ENCODE measurements at places on chromosomes 3 and 15.

GRCh38 chr3:17195856-17196604, 311.3 kb downstream of the PLCL2 start:
- DNase-seq = no peak

GRCh38 chr15:22930782-22931484, 49.2 kb downstream of the CYFIP1 start:
- DNase-seq = no peak

GRCh38 chr3:16904423-16905417, 20.0 kb downstream of the PLCL2 start:
- DNase-seq = no peak

- DNase-seq = no peak
Measured at GRCh38 chr3:133881492-133881891, 14.2 kb downstream of the RAB6B start.

DNA sequence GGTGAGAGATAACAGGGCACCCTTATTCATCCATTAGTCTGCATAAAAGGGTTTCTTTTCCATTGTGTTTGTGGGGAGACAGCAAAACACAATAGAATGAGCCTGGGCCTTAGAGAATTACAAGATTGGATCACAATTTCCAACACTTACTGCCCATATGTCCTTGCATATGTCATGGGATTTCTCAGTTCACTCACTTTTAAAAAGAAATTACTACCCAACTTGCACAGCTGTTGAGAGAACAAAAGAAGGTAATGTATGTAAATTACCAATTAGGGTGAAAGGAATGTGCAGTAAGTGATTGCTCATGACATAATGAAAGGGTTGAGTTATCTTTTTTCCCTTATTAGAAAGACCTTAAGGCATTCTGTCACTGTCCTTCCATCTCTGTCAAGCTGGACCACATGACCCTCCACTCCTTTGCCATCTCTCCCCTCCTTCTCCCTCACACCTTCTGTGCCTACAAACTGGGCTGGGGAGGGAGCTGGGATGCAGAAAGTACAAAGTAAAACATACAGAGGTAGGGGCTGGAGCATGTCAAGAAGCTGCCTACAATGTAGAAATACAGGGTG, 244.2 kb downstream of the ZMAT3 start:
- no peak for DNase-seq

- DNase-seq = no peak
Measured at GRCh38 chr3:147705651-147706051, 296.5 kb downstream of the ZIC1 start.

- no peak for DNase-seq
Measured at GRCh38 chr3:170307671-170308405, 49.7 kb upstream of the SKIL start.

GRCh38 chr3:79672075-79672474, 95.7 kb downstream of the ROBO1 start:
- no peak for DNase-seq

DNA sequence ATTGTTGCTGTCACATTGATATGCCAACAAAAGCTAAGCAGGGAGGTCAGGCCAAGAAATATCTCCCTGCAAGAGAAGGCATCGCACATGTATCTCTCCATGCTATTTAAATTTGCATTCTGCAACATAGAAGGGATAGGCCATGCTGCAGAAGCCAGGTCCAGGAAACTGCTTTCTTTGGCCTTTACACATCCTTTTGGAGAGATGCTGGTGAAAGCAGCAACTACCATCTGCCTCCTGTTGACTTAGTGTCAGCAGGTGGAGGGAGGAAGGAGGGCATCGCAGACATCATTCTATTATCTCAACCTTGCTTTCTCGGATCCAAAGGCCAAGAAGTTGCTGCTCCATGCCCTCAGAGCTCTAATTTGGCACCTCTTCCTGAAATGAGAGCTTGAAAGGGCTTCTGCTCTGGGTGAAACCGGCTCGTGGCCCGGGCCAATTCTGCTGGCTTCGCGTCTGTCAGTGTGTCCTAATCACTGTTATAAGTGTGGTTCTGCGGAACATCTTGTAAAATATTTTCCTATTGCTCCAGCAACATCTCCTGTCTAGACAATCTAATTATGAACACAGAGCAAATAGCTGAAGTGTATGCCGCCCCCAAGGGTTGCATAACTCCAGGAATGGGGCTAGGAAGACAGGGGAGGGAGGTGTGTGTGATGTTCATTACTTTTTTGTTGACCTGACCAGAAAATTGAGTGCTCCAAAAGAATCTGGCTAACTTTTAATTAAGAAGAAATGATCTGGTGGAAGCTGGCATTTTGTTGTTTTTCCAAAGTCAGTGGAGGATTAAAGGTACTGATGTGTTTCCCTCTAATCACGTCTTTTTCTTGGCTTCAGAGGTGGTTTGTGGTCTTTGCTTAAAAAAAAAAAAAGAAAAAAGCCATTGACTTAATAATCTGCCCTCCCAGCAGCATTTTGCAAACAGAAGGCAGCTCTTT, 89.1 kb downstream of the TPRG1 start:
- no peak for DNase-seq

DNA sequence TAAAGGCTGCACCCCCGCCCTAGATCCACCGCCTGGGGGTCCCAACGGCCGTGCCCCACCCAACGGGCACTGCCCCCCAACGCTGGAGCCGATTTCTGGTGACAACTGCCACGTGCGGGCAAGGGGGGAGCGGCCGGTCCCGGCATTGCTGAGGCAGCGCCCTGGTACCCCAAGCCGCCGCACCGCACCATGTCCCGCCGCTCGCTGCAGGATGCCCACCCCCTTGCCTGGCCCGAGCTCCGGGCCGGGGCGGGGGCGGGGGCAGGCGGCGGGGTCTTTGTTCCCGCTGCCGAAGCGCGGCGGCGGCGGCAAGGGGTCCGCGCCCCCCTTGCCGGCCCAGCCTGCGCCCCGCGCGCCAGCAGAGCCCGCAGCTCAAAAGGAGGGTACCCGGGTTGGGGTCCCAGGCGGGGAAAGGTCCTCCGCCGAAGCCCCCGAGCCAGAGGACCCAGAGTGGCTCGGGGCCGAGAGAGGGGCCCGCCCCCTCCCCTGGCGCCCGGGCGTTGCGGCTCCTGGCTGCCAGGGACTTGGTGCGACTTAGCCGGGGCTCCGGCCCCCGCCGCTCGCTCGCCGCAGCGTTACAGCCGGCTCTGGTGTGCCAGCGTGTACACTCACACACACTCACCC, 678 bp downstream of the SEMA7A start:
- no peak for DNase-seq

- no peak for DNase-seq
Measured at GRCh38 chr3:42188376-42188775, 77.6 kb downstream of the CCK start.

GRCh38 chr3:76456322-76456721, 583.6 kb upstream of the ROBO2 start:
- DNase-seq = no peak

GRCh38 chr3:11904157-11904556, 57.5 kb upstream of the TAMM41 start:
- no peak for DNase-seq

GRCh38 chr15:79332824-79333510, 22.1 kb downstream of the TMED3 start:
- no peak for DNase-seq

DNA sequence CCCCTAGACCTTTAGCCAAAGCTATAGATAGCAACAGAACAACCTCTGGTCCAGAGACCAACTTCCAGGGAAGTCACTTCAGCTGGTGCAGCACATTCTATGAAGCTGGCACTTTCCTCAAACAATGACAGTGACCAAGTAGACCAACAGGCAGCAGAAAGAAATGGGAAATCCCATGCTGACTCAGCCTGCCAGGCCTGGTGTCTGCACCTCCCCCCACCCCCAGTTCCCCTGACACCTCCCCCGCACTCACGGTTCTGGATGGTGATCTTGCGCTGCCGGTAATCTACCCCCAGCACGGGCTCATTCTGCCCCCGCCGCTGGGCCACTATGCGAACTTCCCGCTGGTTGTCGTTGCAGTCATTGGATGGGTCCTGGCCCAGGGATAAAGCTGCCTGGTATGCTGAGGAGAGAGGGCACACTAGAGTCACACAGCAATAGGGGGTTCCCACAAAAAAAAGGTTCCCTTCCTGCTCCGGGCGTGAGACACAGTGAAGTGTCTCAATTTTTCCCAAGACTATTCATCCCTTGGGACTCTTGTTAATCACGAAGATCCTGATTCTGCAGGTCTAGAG, 17.0 kb downstream of the ILDR1 start:
- DNase-seq = no peak

DNA sequence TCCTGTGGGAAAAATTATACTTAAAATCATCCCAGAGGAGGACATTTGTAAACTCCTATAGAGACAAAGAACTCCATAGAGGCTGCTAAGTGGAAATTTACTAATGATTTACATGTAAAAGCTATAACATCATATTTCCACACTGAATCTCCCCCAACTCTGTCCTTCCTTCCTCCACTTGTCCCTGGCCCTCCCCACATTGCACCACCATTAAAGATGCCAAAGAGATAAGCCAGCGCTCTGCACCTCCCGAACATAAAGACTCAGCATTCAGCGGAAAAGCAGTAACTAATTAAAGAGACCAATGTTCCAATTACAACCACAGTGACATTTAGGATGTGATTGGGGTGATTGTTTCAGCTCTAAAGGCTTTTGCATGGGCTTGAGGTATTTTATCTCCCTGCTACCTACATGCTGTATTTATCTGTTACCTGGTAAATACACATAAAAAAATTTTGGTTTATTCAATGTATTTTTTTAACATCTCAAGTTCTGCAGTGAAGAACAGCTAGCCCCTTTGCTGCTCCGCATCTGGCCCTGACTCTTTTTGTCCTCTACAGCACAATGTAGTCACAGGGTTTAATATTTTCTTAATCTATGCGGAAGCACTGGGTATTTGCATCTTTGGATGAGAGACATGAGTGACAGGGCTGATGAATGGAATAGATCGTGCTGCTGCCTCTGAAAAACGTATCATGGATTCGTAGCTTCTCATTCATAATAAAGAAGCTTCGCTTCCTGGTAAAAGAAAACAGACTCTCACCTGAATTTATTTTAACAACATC, 35.3 kb upstream of the B3GNT5 start:
- DNase-seq = no peak

DNA sequence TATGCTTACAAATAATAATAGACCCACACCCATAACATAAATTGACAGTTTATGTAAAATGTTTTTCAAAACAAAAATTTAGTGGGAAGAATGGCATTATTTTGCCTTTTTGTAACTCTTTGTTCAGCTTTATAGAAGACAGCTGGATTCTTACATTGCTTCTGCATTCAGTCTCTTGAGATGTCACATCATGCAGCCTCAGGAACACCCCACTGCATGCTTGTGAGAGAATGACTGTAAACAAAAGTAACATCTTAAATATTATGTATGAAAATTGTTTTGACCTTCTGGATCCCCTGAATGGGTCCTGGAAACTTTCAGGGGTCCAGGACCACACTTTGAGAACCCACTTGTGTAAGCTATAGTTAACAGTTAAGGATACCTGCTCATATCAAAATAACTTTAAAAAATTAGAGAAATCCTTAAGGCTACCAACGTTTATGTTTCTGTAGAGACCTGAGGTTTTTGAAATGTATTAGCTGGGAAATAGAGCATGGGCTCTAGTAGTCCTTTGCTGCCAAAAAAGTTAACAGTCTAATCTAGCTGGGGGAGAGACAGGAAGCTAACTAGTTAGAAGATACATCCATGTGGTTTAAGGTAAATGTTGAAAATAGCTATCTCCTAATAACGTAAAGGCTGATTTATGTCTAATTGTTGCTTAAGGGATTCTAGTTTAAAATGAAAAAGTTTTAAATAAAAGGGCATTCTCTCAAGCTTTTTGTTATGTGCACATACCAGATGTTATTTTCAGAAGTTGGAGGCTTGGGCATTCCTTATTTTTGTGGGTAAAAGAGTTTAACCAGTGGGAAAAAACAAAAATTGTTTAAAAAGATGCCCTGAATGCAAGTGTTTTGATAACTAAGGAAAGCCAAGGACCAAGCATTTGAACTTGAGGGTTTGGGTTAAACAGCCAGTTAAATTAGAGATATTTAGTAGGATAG, 3.8 kb downstream of the USP3 start:
- DNase-seq = no peak

- DNase-seq = no peak
Measured at GRCh38 chr3:197300361-197300760, 1.9 kb upstream of the DLG1 start.

- no peak for DNase-seq
Measured at GRCh38 chr3:129598000-129598381, 8.5 kb downstream of the PLXND1 start.

DNA sequence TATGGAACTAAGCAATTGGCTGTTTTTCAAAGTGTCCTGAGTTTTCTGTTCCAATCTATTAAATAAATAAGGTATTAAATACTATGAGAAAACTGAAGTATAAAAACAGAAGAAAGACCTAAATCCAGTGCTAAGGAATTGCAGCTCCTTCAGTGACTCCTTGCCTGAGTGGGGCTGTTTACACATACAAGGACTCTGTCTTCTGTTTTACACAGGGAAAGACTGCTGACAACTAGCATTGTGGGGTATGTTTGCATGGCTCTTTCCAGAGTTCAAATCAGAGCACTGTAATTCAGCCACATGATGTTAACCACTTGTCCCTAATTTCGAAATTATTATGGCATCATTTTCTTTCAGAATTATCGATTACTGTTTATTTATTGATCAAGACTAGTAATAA, 31.3 kb upstream of the MEIS2 start:
- DNase-seq = no peak

DNA sequence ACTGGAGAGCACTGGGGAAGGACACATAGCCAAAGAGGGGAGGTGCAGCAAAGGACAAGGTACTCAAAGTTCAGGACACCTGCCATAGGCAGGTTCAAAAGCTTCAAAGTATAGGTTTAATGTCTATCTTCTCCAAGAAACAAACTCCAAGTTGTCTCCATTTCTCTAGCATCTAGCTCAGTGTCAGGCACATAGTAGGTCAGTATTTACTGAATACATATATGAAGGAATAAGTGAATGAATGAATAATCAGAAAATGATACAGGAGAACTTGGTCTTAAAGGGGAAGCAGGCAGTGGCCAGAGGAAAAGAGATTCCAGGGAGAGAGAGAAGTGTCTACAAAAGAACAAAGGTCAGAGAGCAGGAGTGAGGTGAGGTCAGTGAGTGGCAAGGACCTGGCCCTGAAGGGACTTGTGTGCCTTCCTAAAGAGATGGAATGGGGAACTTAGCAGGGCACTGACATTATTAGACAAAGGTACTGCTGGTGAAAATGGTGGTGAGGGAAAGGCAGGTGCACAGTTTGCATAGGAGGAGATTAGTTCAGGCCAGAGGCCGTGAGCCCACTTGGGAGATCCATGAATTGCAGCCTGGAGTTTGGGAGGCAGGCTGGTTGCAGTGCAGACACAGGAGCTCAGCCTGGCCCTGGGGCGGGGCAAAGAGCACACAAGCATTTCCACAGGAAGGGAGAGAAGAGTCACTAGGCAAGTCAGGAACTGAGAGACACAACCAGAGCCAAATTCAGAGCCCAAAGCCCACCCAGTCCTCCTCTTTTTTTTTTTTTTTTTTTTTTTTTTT, 21.4 kb downstream of the TBC1D2B start:
- DNase-seq = no peak

- DNase-seq = no peak
Measured at GRCh38 chr3:129462361-129462968, 22.4 kb downstream of the IFT122 start.

DNA sequence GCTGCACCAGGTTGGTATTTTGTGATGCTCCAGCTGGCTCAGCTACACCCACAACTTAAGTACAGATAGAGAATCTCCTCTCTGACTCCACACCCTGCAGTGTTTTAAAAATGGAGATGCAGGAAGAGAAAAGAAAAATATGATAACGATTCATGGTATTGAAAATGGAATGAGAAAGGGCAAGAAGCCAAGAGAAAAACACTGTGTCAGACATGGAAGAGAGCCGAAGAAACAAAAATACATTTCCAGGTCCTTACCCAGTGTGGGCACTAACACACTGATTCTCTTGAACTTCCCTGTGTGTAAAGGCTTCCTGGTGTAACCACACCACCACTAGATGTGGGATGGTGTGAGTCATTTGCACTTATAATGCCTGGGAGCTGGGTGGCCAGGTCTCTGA, 93.1 kb downstream of the GMPS start:
- DNase-seq = no peak
